ENCODE measurements at places on chromosomes 2 and 18. TPM values are rescaled to one million over a fixed set of nuclear protein-coding genes. Genes with fewer than 3 reads are reported as not detected.

DNA sequence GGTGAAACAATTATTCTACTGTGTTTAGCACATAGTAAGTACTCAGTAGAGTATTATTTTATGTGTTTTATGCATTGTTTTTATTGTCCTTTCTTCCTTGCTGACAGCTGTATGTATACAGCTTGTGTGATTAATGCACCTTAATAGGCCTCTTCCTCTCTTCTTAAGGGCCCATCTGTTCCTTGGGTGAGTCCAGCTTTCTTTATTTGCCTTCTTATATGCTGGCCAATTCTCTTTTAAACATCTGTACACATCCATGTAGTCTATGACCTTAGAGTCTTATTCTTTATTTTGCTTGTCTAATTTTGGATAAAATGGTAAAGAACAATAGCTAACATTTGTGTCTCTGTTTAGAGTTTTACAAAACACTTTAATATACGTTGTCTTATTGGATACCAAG is 333.7 kb upstream of the MEIS1 start:
- no peak for DNase-seq

DNA sequence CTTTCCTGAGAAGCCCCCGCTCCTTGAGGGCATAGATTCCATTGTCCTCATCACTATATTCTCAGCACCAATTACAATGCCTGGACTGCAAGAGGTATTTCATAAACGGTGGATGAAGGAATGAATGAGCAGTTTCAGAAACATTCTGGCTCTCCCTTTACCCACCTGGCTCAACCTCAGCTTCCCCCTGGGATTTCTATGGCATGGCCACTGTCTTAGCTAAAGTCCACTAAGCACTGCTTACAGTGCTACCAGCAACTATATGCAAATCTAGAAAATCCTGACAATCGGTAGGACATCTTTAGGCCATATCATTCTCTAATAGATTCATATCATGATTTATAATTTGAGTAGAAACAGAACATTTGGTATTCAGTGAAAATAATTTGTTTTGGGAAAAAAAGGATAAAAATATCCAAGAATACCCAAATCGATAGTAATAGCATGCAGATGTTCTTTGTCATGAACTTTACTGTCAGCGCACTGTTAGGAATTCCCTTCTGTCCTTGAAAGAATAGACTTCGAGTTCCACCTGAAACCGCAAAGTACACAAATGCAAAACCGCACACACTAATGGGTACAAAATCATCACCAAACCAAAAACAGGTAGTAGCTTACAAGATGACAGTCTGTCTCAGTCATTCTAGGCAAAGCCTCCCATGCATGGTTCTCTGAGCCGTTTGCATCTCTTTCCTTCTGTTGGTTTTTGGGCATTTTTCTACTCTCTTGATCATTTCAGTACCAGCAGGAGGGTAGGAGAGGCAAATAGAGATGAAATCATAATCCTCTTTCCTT is 303.6 kb upstream of the ID2 start:
- DNase-seq: no peak

DNA sequence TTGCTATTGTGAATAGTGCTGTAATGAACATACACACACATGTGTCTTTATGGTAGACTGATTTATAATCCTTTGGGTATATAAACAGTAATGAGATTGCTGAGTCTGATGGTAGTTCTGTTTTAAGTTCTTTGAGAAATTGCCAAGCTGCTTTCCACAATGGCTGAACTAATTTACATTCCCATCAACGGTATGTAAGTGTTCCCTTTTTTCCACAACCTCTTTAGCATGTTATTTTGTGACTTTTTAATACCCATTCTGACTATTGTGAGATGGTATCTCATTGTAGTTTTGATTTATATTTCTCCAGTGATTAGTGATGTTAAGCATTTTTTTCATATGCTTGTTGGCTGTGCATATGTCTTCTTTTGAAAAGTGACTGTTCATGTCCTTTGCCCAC is 86.7 kb downstream of the TTC27 start:
- DNase-seq: no peak

GRCh38 chr2:234306426-234307173 is 190.3 kb downstream of the ARL4C start:
- no peak for DNase-seq

- DNase-seq: no peak
These were observed 345.3 kb downstream of the DCC start for GRCh38 chr18:52685316-52685715.

- DNase-seq: no peak
These were observed 6.3 kb upstream of the INO80D start for GRCh38 chr2:206092297-206092696.

- DNase-seq: no peak
These were observed 822.7 kb downstream of the GALR1 start for GRCh38 chr18:78072375-78072774.

- no peak for DNase-seq
These were observed 74.7 kb downstream of the TNFRSF11A start for GRCh38 chr18:62399781-62400308.

- no peak for DNase-seq
These were observed 17.6 kb downstream of the MRPL35 start for GRCh38 chr2:86216575-86217555.

DNA sequence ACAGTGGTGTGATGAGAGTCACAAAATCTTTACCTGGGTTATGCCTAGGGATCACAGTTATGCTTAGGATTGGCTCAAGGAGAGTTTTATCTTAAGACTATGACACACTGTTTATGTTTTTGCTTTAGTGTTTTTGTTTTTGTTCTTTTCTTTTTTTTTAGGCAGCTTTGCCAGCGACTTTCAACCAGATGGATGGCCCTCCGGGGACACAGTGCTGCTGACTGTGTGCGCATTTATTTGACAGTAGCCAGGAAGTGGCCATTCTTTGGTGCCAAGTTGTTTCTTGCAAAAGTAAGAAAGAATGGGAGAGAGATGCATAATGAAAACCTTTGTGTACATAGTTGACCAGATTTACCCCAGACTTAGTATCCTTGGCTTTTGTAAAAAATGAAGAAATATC is 15.1 kb upstream of the DYNC2LI1 start:
- DNase-seq: no peak

- no peak for DNase-seq
These were observed 448.3 kb downstream of the ARHGAP15 start for GRCh38 chr2:143577489-143577888.

DNA sequence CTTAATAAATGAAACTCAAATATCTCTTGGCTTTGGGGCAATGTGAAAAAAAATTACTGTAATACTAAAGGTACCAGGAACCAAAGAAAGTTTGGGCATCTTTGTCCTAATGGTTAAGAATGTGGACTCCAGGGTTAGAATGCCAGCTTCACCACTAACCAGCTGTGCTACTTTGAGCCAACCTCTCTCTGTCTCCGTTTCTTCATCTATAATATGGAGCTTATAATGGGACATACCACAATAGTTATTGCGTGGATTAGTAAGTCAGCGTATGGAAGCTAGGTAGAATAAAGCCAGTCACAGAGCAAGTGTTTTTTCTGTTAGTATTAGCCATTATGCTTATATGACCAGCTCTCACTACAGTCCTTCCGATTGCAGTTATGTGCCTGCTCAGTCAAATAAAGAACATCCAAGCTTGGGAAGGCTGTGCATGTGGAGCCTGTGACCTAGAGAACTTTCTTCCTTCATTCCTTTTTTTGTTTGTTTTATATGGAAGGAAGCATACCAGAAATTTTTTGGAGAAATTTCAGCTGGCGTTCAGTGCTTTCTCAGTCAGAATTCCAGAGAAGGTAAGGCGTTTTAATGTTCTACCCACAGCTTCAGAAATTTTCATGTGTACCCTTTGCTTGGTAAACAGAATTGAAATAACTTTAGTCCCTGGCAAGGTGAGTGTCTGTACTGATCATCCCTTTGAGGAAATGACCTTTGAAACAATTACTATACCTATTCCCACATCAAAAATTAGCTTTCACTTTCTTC is 114.0 kb upstream of the RND3 start:
- no peak for DNase-seq

GRCh38 chr2:30509716-30510115 is 62.7 kb downstream of the LCLAT1 start:
- no peak for DNase-seq

- DNase-seq: no peak
These were observed 66.6 kb downstream of the SMIM21 start for GRCh38 chr18:75360941-75361340.

GRCh38 chr18:27959101-27959500 is 217.8 kb downstream of the CDH2 start:
- no peak for DNase-seq

DNA sequence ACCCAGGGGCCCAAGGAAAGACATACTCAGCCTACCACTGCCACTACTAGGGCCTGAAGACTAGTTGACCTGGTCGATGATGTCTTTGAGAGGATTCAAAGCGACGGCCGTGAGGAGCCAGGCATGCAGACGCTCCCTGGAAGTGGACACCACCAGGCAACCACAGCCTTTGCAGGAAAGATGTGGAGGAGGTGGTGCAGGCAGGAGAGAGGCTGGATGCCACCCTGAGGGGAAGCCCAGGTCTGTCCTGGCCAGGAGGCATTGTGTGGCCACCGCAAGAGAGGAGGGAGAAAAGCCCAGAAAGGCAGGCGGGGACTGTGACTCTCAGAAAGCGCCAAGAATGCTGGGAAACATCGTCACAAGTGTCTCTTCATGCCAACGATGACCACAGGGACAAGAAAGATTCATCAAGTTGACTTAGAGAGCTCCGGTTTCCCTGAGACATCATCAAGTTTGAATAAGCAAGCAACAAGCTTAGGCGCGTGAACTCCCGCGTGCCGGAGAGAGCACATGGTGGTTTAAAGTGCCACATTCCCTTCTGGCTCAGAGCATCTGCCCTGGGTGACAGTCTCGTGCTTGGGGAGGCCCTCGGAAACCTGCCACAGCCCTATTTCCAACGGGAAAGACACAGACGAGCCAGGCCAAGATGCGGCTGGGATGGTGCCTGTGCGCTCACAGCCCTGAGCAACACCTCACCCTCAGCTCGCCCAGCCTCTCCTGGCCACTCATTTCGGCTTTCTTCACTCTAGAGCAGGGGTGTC is 464.5 kb upstream of the SALL3 start:
- DNase-seq: no peak

- no peak for DNase-seq
These were observed 10.0 kb downstream of the SH3RF3 start for GRCh38 chr2:109139002-109139401.

- DNase-seq: no peak
These were observed 28.4 kb upstream of the RHOB start for GRCh38 chr2:20418519-20418918.

DNA sequence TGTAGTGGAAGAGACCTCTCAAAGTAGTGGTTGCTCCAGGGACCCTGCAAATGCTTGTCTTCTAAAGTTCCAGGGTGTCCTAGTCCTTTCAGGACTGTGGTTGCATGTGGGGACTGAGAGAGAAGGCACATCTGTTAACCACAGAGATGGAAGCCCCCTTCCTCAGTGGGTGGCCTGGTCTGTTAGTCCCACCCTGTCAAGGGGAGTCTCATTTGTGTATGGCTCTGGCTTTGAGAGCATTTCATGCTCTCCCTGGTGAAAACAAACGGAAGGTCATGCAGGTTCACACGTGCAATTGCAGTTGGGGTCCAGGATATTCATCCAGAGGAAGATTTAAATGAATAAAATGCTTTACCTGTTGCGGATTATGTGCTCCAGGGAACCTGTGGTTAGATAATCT is 219.6 kb downstream of the PRKCE start:
- DNase-seq: no peak

DNA sequence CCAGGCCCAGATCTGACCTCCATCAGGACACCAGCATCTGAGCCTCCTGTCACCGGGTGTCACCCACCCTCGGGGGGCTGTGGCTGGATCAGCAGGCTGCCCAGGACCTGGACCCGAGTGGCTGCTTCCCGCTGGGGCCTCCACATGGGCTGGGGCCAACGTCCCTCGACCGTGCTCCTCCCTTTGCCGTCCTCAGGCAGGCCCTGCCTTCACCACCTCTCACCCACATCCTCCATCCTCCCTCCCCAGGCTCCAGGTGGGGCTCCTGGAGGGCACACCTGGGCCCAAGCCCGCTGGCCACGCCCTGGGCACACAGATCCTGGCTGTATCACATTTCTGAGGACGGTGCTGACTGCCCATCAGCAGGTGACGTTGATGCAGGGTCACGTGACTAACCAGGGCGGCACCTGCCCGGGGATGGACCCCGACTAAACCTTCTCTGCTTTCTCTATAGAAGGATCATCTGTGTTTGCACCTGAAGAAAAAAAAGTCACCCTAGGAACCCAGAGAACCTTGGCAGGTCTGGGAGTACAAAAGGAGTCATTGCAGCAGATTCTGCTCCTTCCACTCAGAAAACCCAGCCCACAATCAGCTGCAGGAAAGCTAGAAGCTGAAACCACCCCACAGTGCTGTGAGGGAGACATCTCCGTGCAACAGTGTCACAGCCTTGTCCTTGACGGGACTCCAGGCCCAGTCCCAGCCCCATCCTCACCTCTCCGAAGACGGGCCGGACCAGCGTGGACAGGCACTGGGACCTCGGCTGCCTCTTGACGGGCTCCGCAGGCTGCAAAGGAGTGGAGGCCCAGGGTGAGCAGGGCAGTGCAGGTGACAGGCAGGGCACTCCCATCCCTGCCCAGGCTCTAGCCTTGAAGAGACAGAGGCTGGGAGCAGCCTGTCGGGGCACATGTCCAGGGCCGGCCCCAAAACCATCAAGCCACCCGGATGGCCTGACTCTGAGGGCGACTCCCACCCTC is 11.2 kb downstream of the STK25 start:
- DNase-seq: no peak

DNA sequence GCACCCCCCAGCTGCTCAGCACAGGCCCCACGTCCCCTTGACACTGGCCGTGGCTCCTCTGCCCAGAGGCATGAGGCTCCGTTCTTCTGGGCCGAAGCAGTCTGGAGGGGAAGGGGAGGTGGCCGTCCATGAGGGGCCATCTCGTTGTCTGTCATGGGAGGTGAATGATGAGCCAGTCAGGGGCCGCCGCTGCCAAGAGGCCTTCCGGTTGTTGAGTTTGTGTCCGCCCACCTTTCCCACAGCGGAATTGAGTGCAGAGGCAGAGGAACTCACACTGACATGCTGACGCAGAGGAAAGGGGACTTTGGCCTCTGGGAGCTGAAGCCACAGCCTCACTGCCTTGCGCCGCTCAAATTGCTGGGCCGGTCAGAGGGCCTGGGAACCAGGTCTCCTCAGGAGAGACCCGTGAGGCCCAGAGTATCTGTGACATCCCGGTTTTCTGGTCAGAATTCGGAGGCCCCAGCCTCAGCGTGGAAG is 268.4 kb downstream of the ATAD2B start:
- no peak for DNase-seq

The ZNF804A gene
- total RNA-seq: not detected

The PTPRN gene
- total RNA-seq: not detected

The COL4A4 gene
- total RNA-seq: 6.3 TPM

The FAM161A gene
- 0.88 TPM for total RNA-seq

The LONRF2 gene
- total RNA-seq: 4.7 TPM

The PROM2 gene
- total RNA-seq: 0.43 TPM

The IFT172 gene
- total RNA-seq: 13.9 TPM

The COMMD1 gene
- 46.9 TPM for total RNA-seq

The CYP20A1 gene
- total RNA-seq: 16.4 TPM

The REG1B gene
- not detected for total RNA-seq

The OR6B2 gene
- not detected for total RNA-seq

The SPHKAP gene
- not detected for total RNA-seq

The FNDC4 gene
- total RNA-seq: 9.0 TPM

The IL36B gene
- total RNA-seq: not detected

The CROCC2 gene
- total RNA-seq: not detected

All from Caki2 (cell line).